ENCODE measurements at places on chromosomes 2 and 18.

DNA sequence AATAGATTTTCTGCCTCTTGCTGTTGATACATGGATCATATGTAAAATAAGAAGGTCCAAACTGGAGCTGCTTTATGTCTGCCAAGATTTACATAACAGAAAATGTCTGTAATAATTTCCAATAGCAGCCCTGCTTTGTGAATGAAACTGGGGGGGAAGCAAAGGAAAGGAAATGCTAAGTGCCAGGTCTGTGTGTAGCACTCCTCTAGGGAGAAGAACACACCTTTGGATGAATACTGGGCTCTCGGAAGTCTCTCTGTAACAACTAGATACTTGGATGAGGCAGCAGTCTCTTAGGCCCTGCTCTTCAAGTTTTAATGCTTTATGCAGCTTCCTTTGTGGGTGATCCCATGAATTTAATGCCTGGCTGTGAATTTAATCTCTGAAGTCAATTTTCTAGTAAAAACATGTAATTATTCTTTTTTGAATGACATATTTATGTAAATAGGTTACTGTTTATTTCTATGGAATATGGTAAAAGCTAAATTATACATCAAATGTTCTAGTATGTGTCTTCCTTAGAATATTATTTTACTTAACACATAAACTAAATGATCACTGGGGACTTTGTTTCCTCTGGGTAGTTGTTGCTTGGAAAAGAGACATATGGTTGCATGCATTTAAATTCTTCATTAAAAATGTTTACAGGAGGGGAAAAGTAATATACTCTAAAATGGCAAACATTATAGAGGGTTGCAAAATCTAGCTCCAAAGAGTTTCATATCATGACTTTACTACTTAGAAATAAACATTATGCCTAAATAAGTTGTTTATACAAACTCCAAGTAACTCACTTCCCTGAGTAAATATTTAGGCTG, 336.6 kb upstream of the CWC22 start:
- DNase-seq: no peak

DNA sequence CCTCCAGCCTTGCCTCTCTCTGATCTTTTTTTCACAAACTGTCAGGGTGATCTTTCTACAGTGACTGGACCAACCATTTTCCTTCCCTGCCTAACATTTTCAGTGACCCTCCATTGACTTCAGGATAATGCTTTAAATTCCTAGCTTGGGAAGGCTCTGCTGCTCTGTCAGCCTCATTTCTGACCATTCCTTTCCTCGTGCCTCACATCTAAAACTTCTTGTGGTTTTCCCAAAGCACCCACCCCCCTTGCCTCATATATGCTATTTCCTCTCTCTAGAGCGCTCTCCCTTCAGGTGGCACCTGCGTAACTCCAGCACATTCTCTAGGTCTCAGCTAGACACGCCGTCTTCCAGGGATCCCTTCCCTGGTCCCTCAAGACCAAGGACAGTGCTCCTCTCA, 37.2 kb downstream of the DRC1 start:
- no peak for DNase-seq

DNA sequence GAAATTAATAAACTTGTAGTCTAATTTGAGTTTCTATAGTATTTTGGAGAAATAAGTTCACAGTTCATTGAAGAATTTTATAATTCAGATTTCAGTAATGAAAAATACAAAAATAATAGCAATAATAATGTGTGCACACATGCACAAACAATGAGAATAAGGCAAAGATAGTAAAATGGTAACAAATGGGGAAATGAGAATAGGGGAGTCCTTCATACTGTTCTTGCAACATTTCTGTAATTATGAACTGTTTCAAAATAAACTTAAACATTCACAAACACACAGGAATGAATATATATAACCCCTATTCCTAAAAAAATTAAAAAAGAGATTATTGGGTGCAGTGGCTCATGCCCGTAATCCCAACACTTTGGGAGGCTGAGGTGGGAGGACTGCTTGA, 63.9 kb downstream of the SPRED2 start:
- no peak for DNase-seq

DNA sequence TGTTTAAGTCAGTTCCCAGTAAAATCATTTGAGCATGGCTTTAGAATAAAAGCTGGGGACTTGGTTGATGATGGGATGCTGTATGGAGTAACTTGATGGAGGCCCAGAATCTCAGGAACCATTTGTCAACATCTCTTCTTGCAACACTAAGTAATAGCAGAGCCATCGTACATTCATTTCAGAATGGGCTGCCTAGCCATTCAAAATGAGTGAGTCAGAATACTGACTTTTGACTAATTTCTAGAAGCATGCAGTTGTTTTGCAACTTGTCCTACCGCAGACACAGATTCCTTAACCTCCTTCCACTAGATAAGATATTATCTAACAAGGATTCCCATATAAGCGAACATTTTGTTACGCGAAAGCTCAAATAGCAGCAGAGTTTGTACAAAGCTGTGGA, 229.5 kb downstream of the CNTNAP5 start:
- DNase-seq: no peak

- no peak for DNase-seq
Measured at GRCh38 chr2:5070257-5070656, 621.9 kb upstream of the SOX11 start.

GRCh38 chr2:60106836-60107529, 446.5 kb downstream of the BCL11A start:
- DNase-seq: no peak

DNA sequence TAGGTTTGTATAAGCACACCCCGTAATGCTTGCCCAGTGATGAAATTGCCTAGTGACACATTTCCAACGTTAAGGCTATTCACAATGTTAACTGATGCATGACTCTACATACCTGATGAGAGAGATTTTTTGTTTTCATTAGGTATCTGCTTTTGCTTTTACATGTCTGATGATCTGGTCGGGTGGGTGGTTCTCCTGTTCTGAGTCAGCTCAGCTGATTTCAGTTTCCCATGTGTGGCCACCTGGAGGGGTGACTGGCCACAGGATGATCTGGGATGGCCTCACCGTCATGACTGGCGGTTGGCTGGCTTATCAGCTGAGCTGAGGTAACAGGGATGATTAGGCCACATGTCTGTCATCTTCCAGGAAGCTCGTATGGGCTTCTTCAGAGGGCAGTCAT, 33.8 kb upstream of the ACYP2 start:
- no peak for DNase-seq

DNA sequence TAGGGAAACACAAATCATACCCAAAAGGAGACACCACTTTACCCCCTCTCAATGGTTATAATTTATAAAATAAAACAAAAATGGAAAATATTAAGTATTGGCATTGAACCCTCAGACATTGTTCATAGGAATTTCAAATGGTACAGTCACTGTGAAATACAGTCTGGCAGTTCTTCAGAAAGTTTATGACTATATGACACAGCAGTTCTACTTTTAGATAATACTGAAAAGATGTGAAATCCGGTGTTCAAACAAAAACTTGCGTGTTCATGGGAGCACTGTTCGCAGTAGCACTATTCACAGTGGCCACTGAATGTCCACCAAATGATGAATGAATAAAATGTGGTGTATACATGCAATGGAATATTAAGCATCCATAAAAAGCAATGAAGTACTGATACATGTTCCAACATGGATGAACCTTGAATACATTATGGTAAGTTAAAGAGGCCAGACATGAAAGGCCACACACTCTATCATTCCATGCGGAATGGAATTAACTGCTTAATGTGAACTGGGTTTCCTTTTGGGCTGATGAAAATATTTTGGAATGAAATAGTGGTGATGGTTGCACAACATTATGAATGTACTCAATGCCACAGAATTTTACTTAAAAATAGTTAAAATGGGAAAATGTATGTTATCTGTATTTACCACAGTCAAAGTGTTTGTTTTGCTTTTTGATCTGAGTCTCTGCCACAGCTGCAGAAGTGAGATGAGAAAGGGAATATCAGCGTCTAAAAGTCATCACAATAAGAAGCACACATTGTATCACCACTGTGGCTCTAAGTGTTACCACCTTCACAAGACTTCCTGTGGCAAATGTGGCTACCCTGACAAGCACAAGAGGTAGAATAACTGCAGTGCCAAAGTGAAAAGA, 864.6 kb downstream of the SUCLG1 start:
- no peak for DNase-seq
